Activated T-helper 1 cell treated with anti-CD3 and anti-CD28 coated beads, Interleukin-2, amount 50 U/mL, for 16 hours (primary cell): ENCODE measurements at places on chromosomes 4 and X.

- peak; percentile 29 for DNase-seq
Measured at GRCh38 chrX:102652031-102652688, 877 bp downstream of the GPRASP1 start.

GRCh38 chr4:57037982-57038604 lies 59.4 kb downstream of the POLR2B start:
- no peak for DNase-seq

GRCh38 chr4:105644257-105644656 lies 64.2 kb downstream of the INTS12 start:
- DNase-seq, result no peak

DNA sequence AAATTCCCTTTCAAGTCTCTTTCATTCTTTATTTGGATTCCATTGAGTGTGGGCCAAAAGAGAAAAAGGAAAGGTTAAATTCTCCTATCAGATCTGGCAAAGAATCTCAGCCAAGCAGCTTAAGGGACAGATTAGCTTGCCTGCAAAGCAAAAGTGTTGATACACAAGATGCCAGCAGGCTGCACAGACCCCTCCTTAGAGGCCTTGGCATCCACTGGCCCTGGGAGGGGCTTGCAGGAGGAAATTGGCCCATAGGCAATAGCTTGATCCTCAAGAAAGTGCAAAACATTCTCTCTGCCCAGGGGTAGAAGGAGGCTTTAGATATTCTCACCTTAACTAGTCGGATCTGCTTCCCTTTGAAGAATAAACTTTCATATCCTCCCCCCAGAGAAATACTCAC lies 300.4 kb upstream of the CPEB2 start:
- DNase-seq, result no peak

GRCh38 chrX:72079607-72080006 lies 52.1 kb downstream of the RTL5 start:
- no peak for DNase-seq

DNA sequence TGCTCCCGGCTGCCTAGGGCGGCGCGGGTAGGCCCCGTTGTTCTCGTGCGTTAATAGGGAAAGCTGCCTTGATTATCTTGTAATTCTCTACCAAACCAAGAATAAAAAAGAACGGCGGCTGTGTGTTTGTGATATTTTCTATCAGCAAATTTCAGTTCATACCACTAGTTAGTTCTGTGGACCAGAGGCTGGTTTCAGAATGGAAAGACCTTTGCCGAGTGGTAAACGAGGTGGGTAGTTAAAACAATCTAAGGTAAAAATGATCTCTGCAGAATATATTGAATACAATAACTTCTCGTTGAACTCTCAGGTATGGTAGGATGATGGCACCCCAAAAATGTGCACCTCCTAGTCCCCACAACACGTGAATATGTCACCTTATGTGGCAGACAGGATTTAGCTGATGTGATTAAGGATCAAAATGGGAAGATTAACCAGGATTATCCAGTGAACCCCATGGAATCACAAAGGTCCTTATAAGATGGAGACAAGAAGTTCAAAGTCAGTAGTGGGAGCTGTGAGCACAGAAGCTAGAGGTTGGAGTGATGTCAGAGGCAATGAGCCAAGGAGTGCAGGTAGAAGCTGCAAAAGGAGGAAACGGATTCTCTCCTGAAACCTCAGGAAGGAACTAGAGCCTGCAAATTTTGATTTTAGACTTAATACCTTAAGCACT lies 574 bp upstream of the CFAP97 start:
- DNase-seq, result no peak

- no peak for DNase-seq
Measured at GRCh38 chr4:167616476-167616875, 382.2 kb upstream of the SPOCK3 start.

GRCh38 chrX:39581411-39581810 lies 516.3 kb downstream of the BCOR start:
- no peak for DNase-seq

- DNase-seq, result no peak
Measured at GRCh38 chr4:140858897-140859296, 102.7 kb upstream of the TBC1D9 start.

- DNase-seq, result no peak
Measured at GRCh38 chr4:185395238-185395955, at the start of gene LRP2BP. Gene LRP2BP, minus strand, starts transcription at chr4:185395924. Its CDS starts 17,738 bp downstream, at chr4:185378186.

DNA sequence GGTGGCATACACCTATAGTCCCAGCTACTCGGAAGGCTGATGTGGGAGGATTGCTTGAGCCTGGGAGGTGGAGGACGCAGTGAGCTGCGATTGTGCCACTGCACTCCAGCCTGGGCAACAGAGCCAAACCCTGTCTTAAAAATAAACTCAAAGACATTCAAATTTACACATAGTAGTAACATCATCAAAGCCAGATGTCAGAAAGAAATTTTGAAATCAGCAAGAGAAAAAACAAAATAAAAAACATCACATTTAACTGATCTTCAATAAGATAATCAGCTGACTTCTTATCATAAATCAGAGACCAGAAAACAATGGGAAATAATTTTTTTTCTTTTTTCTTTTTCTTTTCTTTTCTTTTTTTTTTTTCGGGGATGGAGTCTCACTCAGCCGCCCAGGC lies 78.9 kb upstream of the ZCCHC13 start:
- no peak for DNase-seq

DNA sequence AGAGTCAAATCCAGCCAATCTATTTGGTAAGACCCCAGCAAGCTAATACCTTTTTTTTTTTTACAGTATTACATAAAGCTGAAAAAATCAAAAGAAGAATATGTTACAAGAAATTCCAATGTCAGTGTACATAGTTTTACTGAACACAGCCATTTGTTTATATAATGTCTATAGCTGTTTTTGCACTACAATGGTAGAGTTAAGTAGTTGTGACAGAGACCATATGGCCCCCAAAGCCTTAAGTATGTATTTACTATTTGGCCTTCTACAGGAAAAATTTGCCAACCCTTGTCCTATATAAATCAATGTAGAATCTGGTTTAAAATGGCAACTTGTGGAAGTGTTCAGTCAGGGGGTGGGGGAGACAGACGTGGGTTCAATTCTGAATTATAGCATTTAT lies 60.7 kb downstream of the ANTXR2 start:
- no peak for DNase-seq

DNA sequence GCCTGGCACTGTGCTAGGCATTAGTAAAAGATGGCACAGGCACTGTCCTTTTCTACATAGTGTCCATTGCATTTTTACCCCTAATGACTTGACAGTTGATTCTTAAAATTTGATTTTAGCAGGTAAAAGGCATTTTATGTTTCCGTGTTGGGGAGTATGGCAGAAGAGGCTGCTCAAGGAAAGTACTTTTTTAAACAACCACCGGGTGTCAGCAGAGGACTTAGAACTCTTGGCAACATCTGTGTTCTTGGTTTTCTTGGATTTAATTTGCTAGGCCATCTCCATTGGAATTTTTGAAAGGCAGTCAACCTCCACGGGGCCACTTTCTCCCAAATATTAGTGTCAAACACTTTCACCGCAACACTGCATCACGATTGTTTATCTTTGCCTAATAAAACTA lies 102.9 kb downstream of the TSPAN7 start:
- DNase-seq, result no peak

DNA sequence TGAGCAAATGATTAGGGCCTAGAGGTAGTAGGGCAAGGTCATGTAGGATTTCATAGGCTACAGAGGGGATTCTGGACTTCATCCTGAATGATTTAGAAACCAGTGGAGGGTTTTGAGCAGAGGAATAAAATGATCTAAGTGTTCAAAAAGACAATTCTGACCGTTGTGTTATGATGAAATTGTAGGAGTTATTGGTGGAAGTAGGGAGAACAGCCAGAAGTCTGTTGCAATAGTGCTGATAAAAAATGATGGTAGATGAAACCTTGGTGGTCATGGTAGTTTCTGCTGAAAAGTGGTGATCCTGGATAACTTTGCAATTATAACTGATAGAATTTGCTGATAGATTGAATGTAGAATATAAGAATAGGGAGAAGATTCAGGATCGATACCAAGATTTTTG lies 60.2 kb downstream of the MID1IP1 start:
- no peak for DNase-seq

DNA sequence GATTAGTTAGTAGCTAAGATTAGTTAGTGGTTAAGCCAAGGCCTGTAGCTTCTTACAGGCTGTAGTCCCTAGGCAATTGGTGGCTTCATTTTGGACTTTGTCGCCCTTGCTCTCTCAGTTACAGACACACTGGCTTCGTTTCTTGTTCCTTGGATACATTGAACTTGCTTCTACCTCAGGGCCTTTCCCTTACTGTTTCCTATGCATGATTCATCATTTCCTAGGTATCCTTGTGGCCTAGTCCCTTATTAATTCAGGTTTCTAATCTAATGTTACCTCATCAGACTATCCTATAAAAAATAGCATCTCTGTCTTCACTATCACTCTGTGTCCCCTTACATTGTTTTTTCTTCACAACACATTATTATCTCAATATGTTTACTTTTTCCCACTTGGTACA lies 45.5 kb upstream of the LCORL start:
- no peak for DNase-seq

DNA sequence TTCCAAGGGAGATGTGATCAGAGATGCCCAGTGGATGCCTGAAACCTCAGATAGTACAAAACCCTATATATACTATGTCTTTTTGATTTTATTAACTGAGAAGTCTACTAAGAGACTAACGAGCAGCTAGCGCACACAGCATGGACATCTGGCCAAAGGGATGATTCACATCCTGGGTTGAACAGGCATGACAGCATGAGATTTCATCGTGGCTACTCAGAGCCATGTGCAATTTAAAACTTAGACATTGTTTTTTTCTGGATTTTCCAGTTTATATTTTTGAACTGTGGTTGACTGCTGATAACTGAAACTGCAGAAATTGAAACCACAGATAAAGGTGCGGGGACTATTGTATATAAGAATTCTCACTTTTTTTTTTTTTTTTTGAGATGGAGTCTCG lies 2252.9 kb upstream of the AGA start:
- DNase-seq, result no peak

DNA sequence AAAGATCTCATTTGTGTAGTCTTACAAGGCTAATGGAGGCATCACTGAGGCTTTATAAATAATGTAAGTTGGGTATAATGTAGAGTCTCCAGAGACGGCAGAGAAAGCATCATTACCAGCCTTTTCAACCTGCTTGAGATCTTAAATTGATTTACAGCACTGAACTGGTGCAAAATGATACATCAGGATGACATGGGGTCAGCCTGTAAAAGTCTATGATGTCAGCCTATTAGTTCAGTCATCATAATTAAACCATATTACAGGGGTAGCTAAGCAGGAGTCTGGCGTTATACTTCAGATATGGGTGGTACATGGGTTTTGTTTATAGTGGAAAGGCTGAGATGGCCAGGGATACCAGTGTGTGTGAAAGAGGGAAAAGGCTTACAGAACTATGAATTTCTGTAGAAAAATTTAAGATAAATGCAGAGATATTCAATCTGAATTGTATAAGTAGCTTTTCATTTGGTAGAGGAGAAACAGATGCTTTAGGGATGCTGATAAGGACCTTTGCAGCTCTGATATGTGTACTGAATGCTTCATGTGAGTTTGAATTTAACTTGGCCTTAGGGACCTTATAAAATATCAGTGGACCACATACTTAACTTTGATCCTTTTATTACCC lies 2.7 kb downstream of the SMAD1 start:
- no peak for DNase-seq

- DNase-seq, result no peak
Measured at GRCh38 chr4:159069922-159070321, 33.0 kb upstream of the RAPGEF2 start.

- no peak for DNase-seq
Measured at GRCh38 chr4:168844353-168845049, 165.6 kb downstream of the CBR4 start.

GRCh38 chrX:149074398-149074797 lies 430.7 kb downstream of the IDS start:
- no peak for DNase-seq

DNA sequence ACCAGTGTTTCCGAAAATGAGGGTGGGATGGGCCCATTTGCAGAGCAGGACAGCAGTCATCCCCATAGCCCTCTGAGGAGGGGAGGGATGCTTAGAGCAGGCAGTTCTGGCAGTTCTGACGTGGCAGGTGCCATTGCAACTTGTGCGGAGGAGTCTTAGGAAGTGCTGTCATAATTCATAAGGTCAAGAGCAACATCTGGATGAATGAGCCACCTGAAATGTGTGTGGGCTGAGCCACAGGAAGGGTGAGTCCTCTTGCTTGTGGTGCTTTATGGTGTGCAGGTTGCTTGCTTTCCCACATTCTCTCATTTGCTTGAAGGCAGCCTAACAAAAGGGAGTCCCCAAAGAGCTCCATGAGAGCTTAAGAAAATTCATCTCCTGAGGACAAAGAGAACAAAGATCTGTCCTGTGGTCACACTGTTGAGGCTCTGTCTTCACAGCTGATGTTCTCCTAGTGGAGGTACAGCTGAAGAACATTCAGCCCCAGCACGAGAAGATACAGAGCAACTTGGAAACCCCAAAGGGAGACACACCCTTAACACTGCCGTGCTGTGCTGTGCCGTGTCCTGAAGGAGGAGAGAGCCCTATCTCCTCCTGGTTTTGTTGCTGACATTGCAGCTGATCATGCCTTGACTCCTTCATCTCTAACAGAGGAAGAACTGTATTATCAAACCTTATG lies 60.3 kb downstream of the DLG3 start:
- DNase-seq, result no peak

DNA sequence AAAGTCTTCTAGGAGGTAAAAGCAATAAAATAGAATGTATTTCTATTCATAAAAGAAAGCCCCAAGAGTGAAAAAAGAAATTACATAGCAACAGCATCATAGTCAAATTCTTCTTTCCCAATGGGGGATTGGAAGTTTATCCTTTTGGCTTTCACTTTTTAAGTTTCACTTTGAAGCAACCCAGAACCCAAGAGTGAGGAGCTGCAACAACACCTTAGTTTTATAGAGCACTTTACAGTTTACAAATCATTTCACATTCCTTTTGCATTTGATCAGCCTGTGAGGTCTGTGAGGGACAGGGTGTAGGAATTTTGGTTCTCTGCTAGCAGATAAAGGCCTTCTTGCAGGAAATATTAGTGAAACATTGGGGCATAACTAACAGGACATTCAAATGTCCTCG lies 112.0 kb upstream of the NDP start:
- no peak for DNase-seq

GRCh38 chr4:76061421-76061820 lies 13.1 kb upstream of the ART3 start:
- no peak for DNase-seq

GRCh38 chr4:174278467-174278866 lies 5.0 kb downstream of the FBXO8 start:
- no peak for DNase-seq

DNA sequence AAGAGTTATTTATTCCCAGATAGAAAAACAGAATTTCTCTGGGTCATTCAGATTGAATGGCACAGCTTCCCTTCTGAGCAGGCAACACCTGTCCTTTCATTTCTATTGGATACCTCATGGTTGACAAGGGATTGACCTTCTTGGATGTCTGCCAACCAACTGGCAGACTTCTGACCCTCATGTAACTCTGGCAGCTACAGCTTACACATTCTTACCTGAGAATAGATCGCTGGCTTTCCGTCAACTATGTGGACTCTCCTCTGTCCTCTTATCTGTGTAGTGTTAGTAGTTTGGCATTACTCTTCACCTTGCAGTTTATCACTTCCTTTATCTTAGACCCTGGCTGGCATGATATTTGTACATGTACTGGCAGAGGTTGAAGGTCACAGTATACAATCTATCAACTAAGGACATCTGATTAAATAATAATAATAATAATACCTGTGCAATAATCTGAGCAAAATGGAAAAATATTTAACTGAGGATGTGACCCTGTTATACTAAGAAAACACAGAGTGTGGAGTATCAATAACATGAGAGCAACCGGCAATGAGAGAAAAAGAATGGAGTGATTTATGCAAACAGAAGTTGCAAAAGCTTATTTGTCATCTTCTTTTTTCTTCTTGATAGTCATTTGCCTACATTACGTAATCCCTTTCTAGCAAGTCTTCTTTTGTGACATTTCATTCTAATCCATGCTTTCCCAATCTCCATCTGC lies 1118.2 kb downstream of the ARAP2 start:
- DNase-seq, result no peak
